ENCODE measurements at places on chromosomes 12 and 14. TPM values are rescaled to one million over a fixed set of nuclear protein-coding genes. Genes with fewer than 3 reads are reported as not detected.

Gene HOXC12
- total RNA-seq = not detected

Gene PRPH
- total RNA-seq = 17.2 TPM

Gene ZC3H10
- total RNA-seq = 2.0 TPM

Gene C12orf54
- not detected for total RNA-seq

Gene INHBC
- total RNA-seq = not detected

Gene SLCO1B1
- not detected for total RNA-seq

Gene CISTR
- total RNA-seq = not detected

All from vagina (tissue), 2 donors.